ENCODE measurements at places on chromosomes 16 and 17. TPM values are rescaled to one million over a fixed set of nuclear protein-coding genes. Genes with fewer than 3 reads are reported as not detected.

DNA sequence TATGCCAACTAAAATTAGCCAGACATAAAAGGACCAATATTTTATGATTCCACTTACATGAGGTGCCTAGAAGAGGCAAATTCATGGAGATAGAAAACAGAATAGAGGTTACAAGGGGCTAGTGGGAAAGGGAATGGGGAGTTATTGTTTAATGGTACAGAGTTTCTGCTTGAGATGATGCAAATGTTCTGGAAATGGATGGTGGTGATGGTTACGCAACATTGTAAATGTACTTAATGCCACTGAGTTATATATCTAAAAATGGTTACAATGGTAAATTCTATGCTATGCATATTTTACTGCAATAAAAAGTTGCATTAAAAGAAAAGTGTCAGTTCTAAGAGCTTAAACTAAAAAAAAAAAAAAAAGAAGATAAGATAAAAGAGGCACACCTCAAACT is 17.9 kb downstream of the MT1X start:
- DNase-seq = no peak

DNA sequence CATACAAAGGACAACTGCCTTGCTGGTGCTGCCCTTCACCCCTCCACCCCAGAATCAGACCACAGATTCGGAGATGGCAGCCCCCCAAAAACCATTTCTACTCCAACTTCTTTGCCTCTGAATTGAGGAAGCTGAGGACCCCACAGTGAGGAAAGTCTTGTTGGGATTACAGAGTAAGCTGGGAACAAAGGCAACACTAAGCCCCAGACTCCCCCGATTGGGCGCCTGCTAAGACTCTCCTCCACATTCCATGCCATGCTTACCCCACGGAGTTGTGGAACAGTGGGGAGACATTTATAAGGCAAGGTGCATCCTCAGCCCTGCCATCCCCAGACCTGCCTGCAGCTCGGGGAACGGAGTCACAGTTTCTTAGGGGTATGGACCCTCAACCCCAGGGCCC is 1.9 kb downstream of the GIT1 start:
- no peak for DNase-seq

DNA sequence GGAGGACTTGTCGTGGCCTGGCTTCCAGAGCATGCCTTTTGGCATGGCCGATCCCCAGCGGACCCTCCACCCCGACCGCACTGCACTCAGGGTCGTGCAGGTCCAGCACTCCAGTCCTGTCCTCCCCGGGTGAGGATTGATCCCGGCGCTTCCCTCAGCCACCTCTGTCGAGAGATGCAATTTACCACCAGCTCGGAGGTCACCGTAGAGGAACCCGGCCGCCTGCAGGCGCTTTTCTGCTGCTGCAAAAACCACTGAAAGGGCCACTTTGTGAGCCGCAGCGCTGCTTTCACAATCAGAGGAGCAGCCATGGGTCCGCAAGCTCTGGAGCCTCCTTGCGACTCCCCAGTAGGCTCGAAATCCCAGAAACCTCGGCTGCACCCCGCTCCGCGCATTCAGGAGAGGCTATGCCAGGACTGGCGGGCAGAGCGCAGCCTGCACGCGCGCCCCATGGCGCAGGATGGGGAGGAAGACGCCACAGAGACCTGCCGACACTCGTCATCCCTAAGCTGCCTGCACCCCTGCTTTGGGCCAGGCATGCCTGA is 134.2 kb downstream of the HS3ST2 start:
- DNase-seq = peak; percentile 33

DNA sequence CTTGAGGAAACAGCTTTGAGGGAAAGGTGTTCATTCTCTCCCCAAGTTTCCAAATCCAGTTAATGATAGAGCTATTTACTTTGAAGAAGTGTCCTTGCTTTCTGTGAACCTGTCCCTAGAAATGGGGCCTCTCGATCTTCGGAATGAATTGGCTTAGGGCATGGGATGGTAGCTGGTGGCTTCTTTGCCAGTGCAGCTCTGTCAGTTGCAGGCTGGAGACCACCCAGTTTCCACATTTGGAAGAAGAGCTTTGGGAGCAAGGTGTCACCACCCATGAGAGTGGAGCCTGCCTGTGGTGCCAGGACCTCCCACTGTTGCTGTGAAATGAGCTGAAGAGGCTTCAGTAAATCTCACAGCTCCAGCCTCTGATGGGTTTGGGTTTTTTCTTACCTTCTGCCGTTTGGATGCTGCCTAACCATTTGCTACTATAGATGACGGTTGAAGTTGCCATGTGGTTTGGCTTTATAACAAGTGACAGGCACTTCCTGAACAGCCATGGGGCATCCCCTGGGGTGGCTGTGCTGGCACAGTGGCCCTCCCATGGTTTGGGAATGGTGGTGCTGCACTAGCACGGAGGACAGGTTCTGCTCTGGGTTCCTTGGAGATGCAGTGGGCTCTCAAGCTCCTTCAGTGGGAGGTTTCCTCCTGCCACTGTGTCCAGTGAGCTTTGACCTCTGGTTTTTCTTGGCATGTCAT is 19.5 kb upstream of the SLC5A10 start:
- no peak for DNase-seq

DNA sequence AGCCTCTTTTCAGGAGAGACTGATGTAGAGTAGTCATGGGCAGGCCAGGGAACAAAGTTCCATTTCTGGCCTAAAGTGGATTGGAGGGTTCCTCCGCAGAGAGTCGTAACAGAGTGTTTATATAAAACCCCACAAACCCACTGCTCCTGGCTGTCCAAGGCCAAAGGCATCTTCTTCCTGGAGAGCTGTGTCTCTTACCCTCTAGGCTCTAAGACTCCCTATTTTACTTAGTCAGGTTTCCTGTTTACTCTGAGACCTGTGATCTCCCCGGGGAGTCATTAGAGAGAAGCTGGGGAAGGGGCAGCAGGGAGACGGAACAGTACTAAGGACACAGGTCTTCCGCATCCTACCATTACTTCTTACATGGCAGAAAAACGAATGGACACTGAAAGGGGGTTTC is 69.5 kb downstream of the HIC1 start:
- DNase-seq = no peak

- DNase-seq = no peak
Observed at GRCh38 chr16:65908568-65908967, 457.9 kb upstream of the CDH5 start.

DNA sequence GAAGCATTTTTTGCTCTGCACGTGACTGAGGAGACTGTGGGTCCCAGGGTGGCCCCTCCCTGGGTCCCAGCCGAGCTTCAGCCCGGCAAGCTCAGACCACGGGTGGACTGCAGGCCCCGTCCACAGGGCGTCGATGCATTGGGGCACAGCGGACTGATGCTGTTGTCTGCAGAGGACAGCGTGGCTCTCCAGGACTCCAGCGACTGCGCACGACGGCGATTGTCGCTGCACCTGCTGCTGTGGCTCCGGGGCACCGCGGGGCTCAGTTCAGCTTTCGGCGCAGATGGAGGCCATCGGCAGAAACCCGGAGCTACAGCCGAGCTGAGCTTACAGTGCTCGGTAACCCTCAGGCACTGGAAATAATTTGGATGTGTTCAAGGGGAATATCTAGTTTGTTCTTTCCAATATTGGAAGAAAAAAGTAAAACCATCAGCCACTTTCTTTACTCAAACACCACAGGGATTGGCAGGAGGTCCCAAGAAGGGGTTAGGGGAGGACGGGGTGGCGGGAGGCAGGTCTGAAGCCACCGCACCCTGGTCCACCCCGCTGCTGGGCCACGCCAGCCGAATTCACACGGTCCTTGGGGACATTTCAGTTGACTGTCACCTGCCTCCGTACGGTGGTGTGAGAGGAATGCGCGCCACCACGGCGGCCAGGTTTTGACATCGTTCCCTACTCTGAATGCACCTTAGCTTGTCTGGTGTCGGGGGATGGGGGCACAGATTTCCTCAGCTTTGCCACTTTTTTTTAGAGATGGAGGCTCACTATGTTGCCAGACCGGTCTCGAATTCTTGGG is 88.7 kb upstream of the RPH3AL start:
- DNase-seq = no peak

GRCh38 chr17:4931963-4932362 is at the start of gene GP1BA:
GP1BA (plus strand) TSS chr17:4932277; CDS start chr17:4932605, 328 bp downstream.
- no peak for DNase-seq

GAST gene
- total RNA-seq = not detected

GRCh38 chr17:72622661-72623433 is 469.6 kb downstream of the SLC39A11 start:
- no peak for DNase-seq

DNA sequence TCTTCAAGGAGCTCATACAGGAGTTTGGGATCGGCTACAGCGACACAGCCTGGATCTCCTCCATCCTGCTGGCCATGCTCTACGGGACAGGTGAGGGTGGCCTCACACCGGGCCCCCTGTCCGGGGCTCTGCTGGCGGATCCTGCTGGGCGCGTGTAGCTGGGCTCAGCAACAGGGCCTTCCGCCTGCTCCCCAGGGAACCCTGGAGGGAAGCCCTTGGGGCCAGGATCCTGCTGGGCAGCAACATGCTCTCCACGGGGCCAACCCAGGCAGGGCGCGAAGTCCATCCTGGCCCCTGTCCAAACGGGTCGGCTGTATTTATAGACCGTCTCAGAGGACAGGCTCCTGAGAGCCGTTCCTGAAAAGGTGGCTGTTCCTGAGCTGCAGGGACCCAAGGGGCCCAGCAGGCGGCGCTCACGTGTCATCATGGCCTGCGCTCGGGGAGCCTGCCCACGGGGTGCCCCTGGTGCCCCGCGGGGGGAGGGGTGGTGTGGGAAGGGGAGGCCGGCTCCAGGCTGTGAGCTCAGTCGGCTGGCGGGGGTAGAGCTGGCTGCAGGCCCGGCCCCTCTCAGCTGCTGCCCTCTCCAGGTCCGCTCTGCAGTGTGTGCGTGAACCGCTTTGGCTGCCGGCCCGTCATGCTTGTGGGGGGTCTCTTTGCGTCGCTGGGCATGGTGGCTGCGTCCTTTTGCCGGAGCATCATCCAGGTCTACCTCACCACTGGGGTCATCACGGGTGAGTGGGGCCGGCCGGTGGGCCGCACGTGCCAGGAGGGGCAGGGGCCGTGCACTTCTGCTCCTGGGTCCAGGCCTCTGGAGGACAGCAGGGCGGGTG is 7.5 kb downstream of the SLC16A3 start:
- peak; percentile 81 for DNase-seq

CLEC18A gene
- total RNA-seq = 0.68 TPM

DNA sequence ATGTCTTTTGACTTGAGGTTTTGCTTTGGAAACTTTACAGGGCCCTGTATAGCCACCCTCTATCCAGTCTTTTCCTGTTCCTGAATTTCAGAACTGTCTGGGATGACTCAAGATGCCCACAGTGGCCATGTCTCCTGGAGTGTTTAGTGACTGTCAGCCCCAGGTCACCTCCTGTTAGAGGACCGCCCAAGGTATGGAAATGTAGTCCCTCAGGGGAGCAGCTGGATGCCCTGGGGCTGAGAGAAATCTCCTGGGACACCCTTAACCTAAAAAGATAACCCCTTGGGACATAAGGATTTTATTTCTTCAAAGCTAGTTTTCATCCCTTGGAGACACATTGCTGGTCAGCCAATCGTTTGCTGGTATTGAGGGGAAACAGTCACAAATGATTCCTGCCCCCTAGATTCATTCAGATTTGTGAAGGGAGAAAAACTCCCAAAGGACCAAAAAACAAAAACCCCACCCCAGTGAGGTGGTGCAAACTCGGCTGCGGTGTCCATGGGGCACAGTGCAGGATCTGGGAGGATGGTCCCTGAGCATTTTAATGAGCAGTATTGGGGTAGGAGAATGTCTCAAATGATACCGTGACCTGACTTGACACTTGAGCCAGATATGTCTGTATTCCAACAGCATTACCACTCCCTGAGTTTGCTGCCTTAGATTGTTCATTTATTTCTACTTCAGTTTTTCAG is 1.7 kb downstream of the ZNF267 start:
- no peak for DNase-seq

DNA sequence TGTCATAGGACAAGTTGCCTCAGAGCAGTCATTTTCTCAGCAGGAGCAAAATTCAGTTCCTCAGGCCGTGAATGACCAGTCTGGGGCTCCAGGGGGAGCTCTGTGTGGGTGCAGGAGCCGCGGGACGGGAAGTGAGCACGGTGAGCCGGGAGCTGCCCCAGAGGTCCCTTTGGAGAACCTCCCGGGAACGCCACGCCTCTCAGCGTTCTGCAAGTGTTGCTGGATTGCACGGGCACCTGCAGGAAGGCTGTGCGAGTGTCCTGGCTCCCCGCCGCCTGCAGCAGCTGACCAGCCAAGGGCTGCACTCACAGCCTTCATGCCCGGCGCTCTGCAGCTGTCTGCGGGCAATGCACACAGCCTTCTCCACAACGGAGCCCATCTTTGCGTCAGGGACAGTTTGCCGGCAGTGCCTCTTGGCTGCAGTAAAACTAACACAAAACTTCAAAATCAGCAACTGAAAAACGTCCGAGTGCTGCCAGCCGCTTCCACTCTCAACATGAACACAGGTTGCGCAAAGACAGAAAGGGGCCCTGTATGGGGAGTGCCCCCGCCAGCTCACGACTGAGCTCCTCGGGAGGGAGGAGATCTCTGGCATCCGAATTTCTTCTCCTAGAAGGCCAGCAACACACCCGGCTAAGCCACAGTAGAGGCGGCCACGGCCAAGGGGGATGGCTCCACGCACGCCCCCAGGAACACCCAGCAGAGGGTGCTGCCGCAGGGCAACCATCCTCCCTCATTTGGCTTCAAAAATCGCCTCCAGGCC is 16.0 kb downstream of the NDUFAF8 start:
- no peak for DNase-seq

RCVRN gene
- not detected for total RNA-seq

DNA sequence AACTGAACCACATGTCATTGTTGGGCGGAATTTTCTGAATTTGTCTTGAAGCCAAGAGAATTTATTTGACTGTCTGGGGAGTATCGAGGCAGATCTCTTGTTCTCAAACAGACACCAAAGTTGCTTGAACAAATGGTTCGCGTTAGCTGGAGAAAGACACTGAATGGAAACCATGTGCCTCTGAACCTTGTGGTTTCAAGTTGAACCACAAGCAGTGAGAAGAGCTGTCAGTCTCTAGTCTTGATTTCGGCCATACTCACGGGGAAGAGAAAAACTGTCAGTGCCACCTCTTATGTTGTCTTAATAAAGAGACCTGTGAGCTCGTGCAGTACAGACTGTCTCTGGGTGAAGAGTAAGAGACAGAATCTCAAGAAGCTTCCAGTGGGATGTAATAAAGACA is 886.5 kb upstream of the SOX9 start:
- no peak for DNase-seq

GRCh38 chr17:46733837-46734475 is 84.5 kb downstream of the WNT3 start:
- no peak for DNase-seq

GRCh38 chr17:5027916-5028315 is 7.3 kb downstream of the SLC52A1 start:
- no peak for DNase-seq

GRCh38 chr17:77779711-77780539 is 178.6 kb upstream of the TNRC6C start:
- no peak for DNase-seq

- DNase-seq = no peak
Observed at GRCh38 chr16:46961373-46962353, 11.8 kb downstream of the DNAJA2 start.

DNA sequence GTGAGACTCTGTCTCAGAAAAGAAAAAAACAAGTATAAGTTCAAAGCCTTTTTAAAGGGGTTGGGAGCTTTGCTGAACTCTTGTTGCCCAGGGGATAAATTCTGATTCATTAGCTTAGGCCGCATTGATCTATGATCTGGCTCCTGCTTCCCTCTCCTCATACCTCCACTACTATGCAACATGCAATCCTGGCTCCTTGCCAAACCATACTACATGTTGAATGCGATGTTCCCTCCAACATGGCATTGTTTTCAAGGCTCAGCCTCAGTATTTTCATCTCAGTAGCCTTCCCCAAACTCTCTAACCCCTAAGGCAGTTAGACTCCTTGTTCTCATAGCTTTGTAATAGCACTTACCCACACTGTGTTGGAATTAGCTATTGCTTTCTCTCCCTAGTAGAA is 6.2 kb downstream of the REXO5 start:
- no peak for DNase-seq
